ENCODE measurements at places on chromosomes 7 and 10.

DNA sequence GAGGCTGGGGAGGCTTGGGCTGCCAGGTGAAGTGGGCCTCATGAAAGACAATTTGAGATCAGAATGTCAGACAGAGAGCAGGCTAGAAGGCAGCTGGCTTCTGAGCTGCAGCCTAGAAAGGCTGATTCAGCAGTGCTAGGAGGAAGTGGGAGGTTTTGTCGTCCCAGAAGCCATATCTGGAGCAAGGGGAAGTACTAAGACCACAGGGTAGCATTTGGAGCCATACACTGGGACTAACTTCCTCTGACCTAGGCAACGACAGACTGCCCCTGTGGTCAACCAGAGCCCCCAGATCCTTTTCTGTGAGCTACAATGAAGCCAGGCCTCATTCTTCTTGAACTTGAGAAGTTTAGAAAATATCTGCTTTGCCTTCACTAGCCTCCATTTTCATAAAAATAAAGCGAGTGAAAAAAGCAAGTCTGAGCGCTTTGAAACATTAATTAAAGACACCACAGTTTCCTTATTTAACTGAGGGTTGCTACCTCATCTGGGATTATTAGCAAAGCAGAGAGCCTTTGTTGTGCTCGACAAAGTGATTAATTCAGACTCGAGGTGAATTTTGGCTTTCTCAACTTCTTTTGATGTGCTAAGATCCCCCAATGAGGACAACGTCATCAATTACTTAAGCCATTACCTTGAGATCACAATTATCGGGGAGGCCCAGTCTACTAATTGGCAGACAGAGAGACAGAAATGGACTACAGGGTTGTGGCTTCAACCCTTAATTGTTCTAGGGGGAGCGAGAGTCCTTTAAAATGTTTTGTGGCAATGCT is 26.6 kb downstream of the TBXAS1 start:
- DNase-seq: no peak

DNA sequence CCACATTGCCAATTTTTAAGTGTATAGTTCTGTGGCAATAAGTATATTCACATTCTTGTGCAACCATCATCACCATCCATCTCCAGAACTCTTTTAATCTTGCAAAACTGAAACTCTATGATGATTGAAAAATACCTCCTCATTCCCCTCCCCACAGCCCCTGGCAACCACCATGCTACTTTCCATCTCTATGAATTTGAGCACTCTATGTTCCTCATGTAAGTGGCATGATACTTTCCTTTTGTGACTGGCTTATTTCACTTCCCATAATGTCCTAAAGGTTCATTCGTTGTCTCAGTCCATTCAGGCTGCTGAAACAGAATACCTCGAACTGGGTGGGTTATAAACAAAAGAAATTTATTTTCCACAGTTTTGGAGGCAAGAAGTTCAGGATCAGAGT is 23.4 kb upstream of the EGR2 start:
- DNase-seq: no peak

DNA sequence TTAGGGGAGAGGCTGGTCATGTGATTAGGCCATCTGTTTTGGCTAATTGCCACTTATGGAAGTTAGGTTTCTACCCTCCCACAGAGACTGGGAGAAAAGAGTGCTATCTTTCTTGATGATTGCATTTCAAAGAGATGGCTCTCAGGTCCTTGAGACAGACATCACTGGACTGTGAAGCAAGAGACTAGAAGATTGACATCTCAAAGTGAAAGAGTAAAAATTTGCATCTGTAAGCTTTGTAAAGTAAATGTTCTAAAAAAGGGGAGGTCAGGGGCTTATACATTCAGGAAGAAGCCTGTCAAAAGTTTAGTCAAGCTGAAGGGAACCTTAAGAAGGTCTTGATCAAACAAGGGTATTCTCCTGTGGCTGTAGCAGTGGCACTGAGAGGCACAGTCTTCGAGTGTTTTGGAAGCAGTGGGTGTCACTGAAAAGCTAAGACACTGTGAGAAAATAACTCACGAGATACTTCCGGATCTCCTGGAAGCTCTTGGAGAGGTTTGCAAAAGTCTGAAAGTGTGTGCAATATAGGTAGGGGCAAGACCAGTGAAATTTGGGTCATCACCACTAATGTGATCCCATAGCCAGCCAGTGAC is 342.1 kb downstream of the PHF14 start:
- no peak for DNase-seq

DNA sequence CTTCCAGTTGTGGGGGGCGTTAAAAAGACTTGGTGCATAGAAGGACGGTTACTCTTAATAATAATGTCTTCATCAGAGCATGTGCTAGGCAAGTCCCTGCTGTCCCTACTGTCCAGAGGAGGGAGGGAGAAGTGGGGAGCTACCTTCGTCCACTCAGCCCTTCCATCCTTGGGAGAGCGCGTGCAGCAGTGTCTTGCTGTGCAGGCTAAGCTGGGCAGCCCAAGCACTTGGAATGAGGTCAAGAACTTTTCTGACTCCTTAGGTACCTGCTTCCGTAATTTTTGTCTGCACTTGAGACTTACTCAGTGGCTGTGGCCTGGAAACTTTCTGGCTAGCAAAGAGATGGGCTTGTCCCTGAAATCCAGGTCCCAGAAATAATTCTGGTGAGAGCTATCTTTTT is 265.9 kb upstream of the SORCS1 start:
- no peak for DNase-seq

GRCh38 chr10:119703903-119704508 is 21.8 kb upstream of the INPP5F start:
- no peak for DNase-seq

DNA sequence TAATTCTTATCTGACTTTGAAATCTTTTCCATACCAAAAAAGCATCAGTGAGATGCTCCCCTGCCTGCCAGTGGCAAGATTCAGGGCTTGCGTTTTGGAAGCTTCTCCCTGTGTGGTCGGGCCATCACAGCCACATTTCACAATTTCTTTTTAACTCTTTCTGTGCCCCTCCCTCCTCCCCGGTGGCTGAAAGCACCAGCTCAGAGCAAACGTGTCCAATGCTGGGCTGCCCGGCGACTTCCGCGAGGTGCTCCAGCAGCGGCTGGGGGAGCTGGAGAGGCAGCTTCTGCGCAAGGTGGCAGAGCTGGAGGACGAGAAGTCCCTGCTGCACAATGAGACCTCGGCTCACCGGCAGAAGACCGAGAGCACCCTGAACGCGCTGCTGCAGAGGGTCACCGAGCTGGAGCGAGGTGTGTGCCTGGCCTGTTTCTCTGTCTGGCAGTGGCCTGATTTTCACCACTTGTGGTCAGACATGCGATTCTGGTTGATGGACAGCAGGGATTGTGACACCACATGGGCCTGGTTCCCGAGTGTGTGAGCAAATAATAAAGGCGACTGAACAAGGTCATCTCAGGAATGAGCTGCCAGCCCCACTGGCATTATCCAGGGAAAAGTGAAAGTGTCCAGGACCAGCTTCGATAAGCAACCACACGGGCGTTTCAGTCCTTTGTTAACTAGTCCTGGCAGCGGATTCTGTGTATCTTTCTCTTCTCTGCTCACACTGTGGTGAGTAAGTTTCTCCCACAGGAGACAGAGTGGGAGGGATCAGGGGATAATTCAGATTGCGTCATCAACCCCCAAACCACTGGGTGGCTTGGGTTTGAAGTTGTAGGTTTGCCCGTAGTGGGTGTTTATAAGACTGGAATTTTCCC is 2.6 kb downstream of the NPTX2 start:
- peak; percentile 3 for DNase-seq

- no peak for DNase-seq
These were observed 118.2 kb upstream of the CCDC6 start for GRCh38 chr10:60024506-60024905.

DNA sequence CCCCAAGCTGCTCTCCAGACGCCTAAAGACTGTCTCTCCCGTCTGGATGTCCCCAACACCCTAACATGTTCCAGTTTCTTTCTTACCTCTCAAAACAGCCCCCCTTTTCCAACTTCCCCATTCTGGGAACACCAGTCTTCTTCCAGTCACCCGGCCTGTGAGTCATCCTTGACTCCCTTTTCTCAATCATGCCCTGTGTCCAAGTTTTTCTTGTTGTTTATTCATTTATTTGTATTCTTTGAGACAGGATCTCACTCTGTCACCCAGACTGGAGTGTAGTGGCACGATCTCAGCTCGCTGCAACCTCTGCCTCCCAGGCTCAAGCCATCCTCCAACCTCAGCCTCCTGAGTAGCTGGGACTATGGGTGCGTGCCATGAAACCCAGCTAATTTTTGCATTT is 15.6 kb downstream of the SNX10 start:
- peak; percentile 73 for DNase-seq

DNA sequence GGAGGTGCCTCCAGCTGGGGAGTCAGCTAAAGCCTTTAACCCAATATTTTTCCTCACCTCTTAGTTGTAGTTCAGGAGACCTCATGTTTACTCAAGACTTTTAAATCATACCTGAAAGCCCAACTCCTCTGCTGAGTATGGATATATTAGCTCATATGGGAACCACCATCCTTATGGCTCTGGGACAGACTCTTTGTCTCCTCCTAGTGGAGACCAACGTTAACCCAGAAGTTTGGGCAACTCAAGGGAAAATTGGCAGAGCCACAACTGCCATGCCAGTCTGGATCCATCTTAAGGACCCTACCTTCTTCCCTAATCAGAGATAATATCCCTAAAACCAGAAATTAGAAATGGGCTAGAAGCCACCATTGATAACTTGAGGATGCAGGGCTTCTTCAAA is 80.8 kb downstream of the TMEM106B start:
- DNase-seq: peak; percentile 14

- DNase-seq: no peak
These were observed 23.1 kb upstream of the NCAPG2 start for GRCh38 chr7:158727690-158728089.

GRCh38 chr10:127832501-127832900 is 60.2 kb downstream of the CLRN3 start:
- peak; percentile 24 for DNase-seq

GRCh38 chr10:62511656-62512055 is 137.5 kb downstream of the ZNF365 start:
- no peak for DNase-seq

DNA sequence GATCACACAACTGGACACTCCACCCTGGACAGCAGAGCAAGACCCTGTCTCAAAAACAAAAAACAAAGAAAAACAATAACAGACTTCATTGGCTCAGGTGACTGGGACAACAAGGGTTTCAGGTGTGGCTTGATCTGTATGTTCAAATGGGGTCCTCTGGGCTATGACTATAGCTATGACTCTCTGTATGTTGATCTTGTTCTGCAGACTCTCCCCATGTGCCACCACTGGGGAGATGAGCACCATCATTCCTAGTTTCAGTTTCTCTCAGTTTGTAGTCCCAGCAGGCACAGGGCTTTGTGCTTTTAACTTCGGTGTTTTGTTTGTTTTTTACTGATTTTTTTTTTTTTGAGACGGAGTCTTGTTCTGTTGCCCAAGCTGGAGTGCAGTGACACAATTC is 53.8 kb downstream of the SUFU start:
- DNase-seq: no peak

- peak; percentile 64 for DNase-seq
These were observed 7.6 kb downstream of the PRXL2A start for GRCh38 chr10:80415734-80416478.

DNA sequence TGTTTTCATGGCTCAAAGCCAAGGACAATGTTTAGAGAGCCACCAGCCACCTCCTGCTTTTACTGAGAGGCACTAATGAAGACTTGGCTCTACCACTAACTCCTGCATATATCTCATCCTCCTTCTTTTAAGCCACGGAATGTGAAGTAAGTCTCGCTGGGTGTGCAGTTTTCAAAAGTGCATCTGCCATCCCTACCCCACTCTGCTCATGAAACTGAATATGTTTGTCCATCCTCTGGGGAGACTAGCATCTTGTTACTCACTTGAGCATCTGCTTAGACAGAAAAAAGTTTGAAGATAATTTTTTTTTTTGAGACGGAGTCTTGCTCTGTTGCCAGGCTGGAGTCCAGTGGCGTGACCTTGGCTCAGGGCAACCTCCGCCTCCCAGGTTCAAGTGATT is 40.8 kb downstream of the EPDR1 start:
- no peak for DNase-seq

GRCh38 chr10:89129911-89130310 is 77.2 kb downstream of the CH25H start:
- peak; percentile 36 for DNase-seq

GRCh38 chr10:114195079-114195478 is 15.9 kb downstream of the TDRD1 start:
- peak; percentile 3 for DNase-seq
